ENCODE measurements at places on chromosomes 13 and 19.
A peak's percentile ranks its signal among the peaks of the same experiment; 100 is the strongest.

DNA sequence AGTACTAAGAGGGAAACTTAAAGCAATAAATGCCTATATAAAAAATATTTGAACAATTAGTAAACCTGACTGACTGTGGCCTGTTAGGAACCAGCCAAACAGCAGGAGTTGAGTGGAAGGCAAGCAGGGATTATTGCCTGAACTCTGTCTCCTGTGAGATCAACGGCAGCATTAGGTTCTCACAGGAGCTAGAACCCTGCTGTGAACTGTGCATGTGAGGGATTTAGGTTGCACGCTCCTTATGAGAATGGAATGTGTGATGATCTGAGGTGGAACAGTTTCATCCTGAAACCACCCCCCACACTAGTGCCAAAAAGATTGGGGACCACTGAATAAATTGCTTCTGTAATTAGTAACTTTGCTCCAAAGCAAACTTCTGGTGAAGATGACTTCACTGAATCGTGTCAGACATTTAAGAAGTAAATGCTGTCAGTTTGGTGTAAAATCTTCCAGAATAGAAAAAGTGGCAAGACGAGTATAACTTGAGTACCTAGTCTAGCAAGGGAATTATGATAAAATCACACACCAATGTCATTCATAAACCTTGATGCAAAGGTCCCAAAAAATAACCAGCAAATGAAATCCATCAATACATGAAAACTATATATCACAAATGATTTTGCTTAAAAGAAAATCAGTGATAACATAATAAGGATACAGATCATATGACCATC lies 53.8 kb downstream of the SLC6A16 start:
- DNase-seq: no peak

DNA sequence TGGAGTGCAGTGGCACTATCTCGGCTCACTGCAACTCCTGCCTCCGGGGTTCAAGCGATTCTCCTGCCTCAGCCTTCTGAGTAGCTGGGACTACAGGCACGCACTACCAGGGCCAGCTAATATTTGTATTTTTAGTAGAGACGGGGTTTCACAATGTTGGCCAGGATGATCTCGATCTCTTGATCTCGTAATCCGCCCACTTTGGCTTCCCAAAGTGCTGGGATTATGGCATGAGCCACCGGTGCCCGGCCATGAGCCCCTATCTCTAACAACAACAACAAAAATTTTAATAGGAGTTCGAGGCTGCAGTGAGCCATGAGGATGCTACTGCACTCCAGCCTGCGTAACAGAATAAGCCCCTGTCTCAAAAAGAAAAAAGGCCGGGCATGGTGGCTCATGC lies 5.0 kb downstream of the AP1M2 start:
- no peak for DNase-seq

GRCh38 chr19:29677001-29677817 lies 11.9 kb downstream of the PLEKHF1 start:
- no peak for DNase-seq

DNA sequence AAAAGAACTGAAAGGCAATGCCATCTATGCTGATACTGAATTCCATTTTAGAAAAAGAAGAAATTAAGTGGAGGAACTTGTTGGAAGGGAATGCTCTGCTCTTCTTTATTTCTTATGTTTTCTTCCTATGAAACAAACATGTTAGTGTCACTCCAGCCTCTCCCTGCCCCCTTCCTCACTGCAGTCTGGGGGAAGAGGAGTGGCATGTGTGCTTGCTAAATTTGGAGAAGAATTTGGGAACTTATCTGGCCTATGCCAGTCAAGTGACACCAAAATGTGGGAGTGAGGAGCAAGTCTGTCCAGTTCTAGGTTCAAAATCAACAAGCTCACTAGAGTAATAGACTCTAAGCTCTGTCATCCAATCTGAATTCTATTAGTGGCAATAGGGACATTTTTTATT lies 214.6 kb downstream of the RBM26 start:
- DNase-seq: no peak

GRCh38 chr19:27906081-27906480 lies 1306.9 kb downstream of the UQCRFS1 start:
- no peak for DNase-seq

DNA sequence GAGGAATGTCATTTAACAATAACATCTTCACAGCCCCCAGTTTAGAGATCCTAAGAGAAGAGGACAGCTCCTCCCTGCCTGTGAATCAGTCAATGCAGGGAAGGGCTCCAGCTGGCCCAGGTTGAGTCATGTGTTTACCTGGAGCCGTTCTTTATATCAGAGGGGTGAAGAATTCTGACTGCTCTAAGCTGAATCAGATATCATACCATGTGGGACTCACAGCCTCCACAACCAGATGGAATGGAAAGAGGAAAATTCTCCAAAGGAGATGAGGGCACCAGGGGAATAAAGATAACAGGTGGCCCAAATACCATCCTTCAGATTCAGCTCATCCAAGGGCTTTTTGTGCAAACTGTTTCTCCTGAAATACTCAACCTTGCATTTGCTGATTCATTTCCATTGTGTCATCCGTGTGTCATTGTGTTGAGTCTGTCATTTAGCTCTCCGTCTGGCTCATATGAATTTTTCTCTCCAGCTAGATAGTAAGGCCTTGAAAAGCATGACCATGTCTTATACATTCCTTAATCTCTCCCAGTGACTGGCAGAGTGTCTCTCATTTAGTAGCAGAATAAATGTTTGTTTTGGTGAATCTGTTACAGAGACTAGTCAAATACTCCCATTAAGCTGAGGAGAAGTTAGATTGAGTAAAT lies 217.9 kb downstream of the RFC3 start:
- no peak for DNase-seq

DNA sequence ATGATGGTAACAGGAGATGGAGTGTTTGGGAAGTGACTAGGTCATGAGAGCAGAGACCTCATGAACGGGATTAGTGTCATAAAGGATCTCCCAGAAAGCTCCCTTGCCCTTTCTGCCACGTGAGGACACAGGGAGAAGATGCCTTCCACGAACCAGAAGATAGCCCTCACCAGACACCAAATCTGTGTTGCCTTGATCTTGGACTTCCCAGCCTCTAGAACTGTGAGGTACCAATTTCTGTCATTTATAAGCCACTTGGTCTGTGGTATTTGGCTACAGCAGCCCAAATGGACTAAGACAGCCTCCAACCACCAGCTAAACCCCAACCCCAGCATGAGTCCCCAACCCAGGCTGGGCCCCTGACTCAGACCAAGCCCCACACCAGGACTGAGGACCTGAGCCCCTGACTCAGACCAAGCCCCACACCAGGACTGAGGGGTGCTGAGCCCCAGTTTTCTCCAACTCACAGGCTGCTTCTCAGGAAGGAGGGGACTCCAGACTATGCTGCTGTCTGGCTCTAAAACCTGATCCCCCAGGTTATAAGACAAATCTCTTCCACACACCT lies 54.1 kb downstream of the PTPRS start:
- no peak for DNase-seq

DNA sequence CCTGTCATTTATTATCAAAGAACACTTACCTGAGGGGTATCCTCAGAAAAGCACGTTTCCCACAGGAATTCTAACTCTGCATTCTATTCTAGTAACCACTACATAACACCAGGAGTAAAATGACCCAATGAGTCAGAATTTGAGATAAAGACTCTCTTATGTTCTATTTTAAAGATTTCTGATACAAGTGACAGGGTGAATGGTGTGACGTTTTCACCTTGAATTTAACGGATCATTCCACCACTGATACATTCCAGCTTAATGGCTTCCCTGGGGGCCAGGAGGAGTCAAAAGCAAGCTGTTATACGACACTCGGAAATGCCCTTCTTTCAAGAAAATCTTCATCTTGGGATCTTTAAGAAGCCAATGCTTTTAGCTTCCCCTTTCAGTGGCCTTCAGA lies 55.2 kb downstream of the SLC7A1 start:
- DNase-seq: no peak

DNA sequence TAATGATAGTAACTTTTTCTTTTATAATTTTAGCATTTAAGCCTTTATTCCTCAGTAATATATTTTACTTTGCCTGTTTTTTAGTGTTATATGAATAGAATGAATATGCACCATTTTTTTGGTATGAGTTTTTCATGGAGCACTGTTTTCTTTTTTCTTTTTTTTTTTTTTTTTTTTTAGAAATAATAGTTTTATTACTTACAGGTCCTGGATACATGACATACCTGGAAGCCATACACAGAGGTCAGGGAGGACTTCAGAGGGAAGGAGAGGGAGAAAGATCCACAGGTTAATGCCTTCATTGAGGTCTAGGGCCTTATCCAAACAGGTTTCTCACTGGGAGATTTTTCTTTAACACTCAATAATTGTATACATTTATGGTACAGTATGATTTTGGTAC lies 26.4 kb downstream of the KCTD4 start:
- DNase-seq: no peak

- no peak for DNase-seq
These were observed 45.0 kb downstream of the SLC15A1 start for GRCh38 chr13:98707281-98707999.

DNA sequence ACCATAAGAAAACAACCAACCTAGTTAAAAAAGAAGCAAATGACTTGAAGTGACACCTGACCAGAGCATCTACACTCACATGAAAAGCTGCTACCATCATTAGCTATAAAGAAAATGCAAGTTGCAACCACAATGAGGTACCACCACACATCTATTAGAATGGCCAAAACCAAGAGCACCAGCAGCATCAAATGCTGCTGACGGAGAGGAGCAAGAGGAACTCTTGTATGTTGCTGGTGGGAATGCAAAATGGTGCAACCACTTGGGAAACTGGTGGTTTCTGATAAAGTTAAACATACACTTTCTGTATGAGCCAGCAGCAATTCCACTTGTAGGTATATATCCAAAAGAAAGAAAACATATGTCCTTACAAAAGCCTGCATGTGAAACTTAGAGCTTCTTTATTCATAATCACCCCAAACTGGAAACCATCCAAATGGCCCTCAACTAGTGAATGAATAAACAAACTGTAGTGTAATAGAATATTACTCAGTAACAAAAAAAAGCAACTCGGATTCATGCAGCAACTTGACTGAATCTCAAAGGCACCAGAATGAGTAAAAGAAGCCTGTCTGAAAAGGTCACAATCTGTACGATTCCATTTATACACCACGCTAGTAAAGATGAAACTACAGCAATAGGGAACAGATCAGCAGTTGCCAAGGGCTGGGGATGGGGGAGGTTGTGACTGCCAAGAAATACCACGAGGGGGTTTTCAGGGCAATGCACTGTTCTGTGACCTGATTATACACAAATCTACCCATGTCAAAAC lies 60.9 kb upstream of the RANBP3 start:
- peak; percentile 84 for DNase-seq

DNA sequence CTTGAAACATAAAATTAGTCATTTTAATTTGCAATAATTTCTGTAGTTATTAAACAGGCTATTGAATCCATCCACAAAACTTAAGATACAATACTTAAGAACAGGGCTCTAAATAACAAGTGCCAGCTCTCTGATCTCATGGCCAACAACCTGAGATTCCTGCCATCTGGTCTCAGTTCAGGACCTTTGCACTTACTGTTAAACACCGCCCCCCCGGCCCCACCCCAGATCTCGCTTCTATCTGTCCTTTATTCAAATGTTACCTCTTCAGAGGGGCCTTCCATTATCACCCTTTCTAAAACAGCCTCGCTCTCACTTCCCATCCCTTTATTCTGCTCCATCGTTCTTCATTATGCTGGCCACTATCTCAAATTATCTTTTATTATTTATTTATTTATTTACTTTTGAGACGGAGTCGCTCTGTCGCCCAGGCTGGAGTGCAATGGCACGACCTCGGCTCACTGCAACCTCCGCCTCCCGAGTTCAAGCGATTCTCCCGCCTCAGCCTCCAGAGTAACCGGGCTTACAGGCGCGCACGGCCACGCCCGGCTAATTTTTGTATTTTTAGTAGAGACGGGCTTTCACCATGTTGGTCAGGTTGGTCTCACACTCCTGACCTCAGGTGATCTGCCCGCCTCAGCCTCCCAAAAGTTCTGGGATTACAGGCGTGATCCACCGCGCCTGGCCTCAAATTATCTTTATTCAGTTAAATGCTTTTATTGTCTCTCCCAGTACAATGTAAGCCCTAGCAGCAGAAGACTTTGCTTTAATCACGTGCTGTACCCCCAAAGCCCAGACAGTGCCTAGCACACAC lies 838 bp upstream of the SNRNP70 start:
- no peak for DNase-seq

- DNase-seq: peak; percentile 96
These were observed 2.4 kb upstream of the NTN5 start for GRCh38 chr19:48674921-48675824.

DNA sequence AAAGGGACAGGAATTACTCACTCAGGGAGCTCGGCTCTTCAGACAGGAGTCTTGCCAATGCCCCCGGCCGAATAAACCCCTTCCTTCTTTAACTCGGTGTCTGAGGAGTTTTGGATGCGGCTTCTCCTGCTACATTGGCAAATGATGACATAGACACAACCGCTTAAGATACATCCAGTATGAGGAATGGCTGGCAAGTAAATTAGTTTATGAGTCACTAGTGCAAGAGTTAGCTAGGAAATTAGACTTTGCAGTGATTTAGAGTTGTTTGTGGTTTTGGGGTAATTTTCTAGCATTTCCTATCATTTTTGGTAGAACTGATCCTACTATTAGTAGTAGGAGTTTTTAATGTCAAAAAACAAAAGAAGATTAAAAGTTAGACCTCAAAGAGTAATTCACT lies 166.2 kb downstream of the SLITRK1 start:
- DNase-seq: no peak

DNA sequence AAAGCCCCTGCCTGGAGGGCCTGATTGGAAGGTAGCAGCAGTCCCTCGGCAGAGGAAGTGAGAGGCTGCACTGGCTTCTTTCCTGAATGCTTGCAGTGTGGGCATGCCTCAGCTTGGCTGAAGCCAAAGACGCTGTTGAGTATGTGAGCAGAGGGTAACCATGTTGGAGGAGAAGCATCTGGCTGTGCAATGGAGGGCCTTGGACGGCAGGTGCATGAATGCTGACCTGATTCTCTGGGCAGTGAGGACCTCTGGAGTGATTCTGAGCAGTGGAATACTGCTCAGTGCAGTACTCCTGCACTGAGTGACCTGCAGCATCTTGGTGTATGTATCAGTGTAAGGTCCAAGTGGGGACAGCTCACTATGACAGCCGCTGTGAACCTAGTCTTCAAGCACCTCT lies 46.9 kb downstream of the SOX1 start:
- no peak for DNase-seq

Data from GM13977 (cell line).